Daoy (cell line): ENCODE measurements at places on chromosomes 7 and 10. TPM values are rescaled to one million over a fixed set of nuclear protein-coding genes. Genes with fewer than 3 reads are reported as not detected.
A peak's percentile ranks its signal among the peaks of the same experiment; 100 is the strongest.

VPS37D gene
- total RNA-seq = 3.7 and 4.6 TPM in 2 replicates

ACHE gene
- total RNA-seq = 0.46 TPM in 1 of 2 replicates, not detected in the other

NRCAM gene
- 0.11 and 1.0 TPM in 2 replicates for total RNA-seq

GIMAP5 gene
- 0.24 and 2.7 TPM in 2 replicates for total RNA-seq

TMEM213 gene
- not detected in 2 replicates for total RNA-seq

DNA sequence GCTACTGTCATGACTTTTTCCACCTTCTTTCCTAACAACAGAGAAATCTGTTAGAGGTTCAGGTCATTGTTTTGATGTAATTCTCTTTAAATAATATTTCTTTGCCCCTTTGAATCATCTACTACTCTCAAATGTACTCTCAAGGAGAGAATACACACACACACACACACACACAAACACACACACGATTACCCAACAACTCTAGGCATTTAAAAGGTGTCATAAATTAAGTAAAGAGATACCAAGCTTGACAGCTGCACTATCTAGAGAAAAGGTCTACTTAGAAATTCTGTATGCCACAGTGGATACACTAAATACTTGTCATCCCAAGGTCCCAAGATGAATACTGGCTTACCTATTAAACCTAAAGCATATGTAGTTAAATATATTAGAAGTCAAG is 4.8 kb downstream of the PANK1 start:
- no peak for DNase-seq

GRCh38 chr10:122756656-122757055 is 57.0 kb upstream of the C10orf120 start:
- no peak for DNase-seq

DNA sequence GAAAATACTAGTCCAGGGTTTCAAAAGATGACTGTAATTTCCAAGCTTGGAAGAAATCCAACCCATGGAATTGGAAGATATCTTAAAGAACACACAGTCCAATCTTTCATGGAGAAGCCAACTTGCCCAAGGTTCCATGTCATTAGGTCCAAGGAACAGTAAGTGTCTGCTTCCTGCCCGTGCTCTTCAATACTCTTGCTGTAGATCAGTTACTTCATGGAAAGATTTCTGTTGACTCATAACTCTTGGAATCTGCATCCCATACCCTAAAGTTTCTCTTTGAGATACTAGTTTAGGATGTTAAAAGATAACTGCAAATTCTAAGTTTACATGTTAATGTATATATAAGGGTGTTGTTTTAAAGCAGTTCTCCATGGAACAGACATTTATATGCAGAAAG is 127.9 kb upstream of the SLC13A1 start:
- no peak for DNase-seq

- DNase-seq = no peak
These were observed 5.9 kb downstream of the ADK start for GRCh38 chr10:74156919-74157289.

DNA sequence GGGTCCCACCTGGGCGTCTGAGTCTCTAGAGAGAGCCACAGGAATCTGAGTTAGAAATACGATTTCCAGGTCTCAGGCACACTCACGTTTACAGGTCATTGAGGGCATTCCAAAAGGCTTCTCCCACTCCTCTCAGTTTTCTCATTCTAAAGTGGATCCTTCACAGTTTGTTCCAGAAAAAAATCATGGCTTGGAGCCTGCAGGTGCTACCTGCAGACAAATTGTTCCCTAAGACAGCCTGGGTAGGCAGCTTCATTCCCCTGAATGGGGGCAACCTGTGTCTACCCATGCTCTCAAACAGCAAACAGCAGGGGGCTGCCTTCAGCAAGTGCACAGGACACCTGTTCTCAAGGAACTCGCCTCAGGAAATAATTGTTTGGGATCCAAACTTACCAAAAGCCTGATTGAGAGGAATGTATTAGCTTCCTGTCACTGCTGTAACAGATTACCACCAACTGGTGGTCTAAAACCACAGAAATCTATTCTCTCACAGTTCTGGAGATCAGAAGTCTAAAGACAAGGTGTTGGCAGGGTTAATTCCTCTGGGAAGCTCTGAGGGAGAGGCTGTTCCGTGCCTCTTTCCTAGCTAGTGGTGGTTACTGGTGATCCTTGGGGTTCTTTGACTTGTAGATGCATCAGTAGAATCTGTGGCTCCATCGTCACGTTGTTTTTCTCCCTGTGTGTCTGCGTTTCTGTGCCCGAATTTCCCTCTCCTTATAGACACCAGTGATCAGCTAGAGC is 117.2 kb downstream of the RAB11FIP2 start:
- no peak for DNase-seq

DNA sequence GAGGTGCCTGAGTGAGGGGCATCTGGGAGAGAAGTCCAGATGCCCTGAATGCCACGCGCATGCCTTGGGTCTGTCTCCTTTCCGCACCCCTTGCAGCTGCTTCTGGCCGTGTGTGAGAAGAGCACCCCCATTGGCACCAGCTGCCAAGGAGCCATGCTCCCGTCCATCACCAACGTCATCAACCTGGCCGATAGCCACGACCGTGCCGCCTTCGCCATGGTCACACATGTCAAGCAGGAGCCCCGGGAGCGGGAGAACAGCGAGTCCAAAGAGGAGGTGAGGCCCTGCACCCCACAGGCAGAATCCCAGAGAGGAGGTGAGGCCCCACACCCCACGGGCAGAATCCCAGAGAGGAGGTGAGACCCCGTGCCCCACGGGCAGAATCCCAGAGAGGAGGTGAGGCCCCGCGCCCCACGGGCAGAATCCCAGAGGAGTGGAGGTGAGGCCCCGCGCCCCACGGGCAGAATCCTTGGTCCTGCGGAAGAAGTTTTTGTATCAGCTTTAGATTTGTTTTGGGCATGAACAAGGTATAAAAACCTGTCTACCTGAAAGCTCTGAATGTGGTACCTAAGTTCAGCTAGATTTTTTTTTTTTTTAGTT is 91.8 kb downstream of the TRRAP start:
- no peak for DNase-seq

GRCh38 chr7:16652240-16652583 is 6.2 kb downstream of the BZW2 start:
- DNase-seq = no peak

DNA sequence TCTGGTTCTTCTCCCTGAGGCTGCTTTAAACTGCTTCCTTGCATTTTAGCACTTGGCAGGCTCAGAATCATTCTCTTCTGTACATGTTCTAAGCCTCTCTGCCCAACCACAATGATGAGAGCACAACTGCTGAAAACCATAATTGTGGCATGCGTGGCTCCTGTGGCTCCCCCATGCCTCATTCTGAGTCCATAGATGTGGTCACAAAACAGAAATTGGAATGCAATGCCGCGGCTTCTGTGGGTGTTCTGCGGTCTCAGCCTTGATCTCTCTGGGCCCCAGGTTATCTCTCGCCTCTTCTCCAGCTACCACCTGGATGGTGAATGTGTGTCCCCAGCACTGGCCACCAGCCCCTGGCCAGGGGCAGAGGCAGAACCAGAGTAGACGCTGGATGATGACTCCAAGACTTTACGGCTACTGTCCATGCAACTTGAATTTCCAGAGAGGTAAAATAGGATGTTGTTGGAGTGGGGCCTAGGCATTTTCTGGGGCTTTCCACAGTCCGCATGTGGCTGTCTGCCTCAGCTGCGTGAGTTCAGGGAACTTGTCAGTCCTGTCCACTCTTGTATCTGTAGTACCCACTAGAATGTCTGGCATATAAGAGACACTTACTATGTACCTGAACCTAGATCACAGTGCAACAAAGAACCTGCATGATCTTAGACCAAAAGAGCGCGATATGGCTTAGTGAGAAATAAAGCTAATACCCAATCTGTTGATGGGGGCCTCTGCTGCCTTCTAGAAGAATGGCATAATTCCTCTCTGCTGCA is 52.4 kb upstream of the ADRB1 start:
- DNase-seq = peak; percentile 73

GRCh38 chr10:74282151-74282847 is 131.3 kb downstream of the ADK start:
- DNase-seq = no peak

DNA sequence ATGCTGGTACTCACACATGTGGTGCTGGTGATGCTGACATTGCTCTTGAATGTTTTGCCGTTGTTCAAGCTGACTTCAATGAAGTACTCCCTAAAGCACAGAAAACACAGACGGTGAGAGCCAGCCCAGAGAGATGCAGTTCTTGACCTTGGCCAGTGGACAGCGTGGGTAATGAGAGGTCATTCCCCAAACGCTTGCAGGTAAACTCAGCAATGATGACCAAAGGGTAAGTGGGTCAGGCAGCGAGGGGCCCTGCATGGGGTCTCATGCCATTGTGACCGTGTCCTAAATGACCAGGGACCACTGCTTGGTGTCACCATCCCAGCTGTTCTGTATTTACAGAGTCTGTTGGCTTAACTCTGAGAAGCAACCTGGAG is 32.8 kb upstream of the ANTXRL start:
- DNase-seq = no peak

GRCh38 chr10:84262190-84262956 is 17.5 kb downstream of the RGR start:
- no peak for DNase-seq

DNA sequence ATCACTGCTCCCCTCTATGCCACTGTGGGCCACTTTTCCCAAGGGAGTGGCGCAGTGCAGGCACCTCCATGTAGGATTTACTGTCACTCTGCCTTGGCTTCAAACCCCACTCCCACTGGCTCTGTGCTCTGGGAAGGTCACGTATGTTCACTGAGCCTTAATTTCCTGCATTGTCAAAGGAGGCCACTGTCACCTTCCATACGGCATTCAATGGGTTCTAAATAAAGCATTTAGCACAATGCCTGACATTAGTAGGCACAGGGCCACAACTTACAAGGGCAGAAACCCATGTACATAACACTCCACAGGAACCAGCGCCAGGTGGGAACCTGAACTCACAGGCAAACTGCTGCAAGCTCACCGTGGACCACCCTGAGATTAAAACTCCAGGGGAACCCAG is 196.4 kb downstream of the USP6NL start:
- no peak for DNase-seq
